Activated naive CD8-positive, alpha-beta T cell treated with anti-CD3 and anti-CD28 coated beads, Interleukin-2, amount 10 ng/mL, durations not matched to agents 7 days and 5 days (primary cell): ENCODE measurements at places on chromosomes 16 and 17. TPM values are rescaled to one million over a fixed set of nuclear protein-coding genes. Genes with fewer than 3 reads are reported as not detected.

- DNase-seq = no peak
Observed at GRCh38 chr17:1779571-1780131, 17.8 kb downstream of the SERPINF1 start.

GRCh38 chr16:15403392-15403995 lies 7.9 kb downstream of the MPV17L start:
- no peak for DNase-seq

- DNase-seq = no peak
Observed at GRCh38 chr17:33137426-33137825, 145.8 kb downstream of the SPACA3 start.

DNA sequence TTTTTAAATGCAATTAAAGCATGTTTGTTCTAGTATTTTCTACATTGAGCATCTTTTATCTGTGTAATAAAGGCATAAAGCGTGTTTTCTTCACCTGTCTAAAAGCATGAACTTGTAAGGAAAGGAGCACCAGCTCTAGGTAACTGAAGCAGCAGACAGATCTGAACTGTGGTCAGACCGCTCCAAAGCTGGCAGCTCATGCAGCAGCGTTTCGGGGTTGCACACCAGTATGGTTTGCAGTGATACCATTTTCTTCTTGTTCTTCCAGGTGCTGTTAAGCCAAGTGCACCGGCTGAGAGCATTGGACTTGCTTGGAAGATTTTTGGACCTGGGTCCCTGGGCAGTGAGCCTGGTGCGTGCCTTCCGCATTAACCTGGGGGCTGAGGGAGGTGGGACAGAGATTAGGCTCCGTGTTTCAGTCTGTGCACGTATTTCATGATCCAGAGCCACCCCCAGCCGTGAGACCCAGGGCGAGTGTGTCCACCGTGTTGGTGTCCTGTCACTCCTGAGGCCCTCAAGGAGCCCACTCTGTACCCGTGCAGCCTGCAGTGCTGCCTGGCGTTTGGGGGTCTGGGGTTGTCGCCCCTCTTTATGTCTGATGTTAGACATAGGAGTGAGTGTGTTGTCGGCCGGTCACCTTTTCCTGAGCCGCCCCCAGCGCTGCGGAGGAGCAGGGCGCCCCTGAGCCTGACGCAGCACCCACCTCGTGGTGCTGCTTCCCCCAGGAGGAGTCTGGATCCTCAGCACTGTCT lies 136.3 kb upstream of the CHMP6 start:
- DNase-seq = no peak

DNA sequence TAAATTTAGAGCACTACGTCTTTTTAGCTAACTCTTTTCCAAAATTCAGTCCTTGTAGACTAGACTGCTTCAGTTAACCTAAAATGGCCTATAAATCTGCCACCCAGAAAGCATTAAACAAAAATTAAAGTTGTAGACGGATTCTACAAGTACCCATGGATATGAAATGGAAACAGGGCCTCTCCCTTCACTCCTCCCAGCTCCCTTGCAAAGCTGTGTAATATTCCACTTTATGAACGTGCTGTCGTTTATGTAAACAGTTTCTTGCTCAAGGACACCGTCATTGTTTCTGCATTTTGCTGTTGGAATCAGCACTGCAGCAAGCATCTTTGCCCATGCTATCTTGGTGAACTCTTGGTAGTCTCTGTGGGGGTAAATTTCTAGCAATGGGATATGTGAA lies 5.1 kb downstream of the MED9 start:
- no peak for DNase-seq

GRCh38 chr17:55005520-55005919 lies 37.0 kb downstream of the STXBP4 start:
- no peak for DNase-seq

CDR2L gene
- total RNA-seq = 0.14 TPM

- no peak for DNase-seq
Observed at GRCh38 chr16:82846806-82847205, 220.0 kb downstream of the CDH13 start.

- DNase-seq = no peak
Observed at GRCh38 chr17:76079956-76080767, 1.2 kb downstream of the ZACN start.

PRR11 gene
- 54.0 TPM for total RNA-seq

CD300LB gene
- total RNA-seq = not detected

DNA sequence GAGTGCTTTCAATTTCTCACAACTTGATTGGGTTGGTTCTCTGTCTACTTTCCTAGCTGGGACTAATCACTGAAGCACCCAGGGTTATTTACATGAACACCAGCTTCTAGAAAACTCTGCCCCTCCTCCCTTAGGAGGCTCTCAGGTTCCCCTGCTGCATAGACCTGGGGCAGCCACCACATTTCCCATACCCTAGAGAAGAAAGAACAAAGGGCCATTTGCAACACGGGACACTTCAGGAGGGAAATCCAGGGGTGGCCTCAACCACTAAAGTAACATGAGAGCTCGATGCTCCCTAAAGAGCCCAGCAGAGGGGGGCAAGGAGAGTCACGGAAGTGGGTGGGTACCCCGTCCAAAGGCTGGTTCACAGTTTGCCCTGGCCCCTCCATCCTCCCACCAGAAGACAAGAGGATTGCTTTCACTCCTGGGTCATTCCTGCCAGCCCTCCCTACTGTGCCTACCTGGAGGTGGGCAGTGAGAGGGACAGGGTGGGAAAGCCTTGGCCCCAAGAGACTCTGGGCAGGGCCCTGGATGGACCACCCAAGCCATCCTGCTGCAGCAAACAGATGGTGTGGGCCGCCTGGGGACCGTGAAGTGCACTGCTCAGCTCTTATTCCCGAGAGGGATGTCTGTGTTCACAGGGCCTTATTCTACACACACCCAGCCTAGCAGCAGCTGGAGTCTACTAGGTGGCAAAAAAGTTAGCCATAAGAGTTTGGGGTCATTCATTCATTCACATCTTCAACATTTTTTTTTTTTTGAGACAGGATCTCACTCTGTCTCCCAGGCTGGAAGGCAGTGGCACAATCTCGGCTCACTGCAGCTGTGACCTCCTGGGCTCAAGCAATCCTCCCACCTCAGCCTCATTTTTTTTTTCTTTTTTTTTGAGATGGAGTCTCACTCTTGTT lies 392.1 kb downstream of the SOX9 start:
- DNase-seq = no peak

HBZ gene
- total RNA-seq = not detected

VASN gene
- 0.20 TPM for total RNA-seq

CX3CL1 gene
- total RNA-seq = not detected

DNA sequence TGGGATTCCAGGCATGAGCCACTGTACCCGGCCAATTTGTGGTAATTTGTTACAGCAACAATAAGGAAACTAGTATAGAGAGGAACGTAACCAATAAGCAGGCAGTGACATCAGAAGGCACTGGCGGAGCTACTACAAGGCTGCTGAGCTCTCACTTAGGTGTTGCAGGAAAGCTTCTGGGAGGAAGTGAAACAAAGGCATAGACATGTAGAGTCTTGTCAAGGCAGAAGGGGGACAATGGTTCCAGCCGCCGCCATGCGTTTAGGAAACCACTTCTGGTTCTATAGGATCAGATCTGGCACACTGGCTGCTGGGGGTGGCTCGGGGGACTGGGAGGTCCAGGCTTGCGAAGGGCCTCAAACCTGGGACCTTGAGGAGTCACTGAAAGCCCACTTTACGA lies 9.4 kb upstream of the CPSF4L start:
- DNase-seq = no peak

OR1E1 gene
- not detected for total RNA-seq

CRISPLD2 gene
- total RNA-seq = 0.31 TPM

GRCh38 chr16:14489460-14489859 lies 140.6 kb downstream of the PARN start:
- DNase-seq = no peak

SALL1 gene
- not detected for total RNA-seq

DNA sequence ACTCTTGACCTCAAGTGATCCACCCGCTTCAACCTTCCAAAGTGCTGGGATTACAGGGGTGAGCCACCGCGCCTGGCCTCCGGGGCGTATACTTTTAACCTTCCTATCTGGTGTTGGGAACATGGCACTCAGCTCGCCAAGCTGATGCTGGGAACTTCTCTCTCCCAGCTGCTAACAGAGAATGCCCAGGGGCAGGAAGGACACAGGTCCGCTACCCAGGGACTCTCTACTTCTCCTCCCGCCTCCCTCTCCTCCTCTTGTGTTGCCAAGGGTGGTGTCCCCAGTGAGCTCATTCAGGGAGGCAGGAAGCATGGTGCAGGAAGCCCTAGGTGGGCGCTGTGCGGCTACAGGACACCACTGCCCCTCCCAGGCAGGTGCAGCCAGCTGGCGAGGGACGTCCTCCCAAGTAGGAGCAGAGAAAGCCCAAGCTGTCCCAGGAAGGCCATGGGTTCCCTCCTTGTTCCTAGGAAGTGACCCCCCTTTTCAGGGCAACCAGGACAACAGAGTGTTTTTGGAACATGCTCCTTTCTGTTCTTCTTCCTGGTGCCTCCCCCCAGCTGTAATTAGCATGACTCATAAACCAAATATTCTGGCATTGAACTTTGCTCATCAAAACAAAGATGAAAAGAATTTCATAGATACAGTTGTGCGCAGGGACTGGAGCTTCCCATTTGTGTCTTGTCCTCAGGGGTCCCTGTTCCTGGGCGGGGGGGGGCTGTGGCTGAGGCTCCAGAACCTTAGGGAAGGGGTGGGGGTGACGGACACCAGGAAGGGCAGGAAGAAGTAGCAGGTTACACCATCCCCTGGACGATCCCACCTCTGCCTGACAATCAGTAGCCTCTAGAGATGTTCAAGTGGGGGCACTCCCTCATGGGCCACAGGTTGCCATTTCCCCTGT lies 2.7 kb downstream of the C1QTNF1 start:
- DNase-seq = no peak

GRCh38 chr17:47184681-47185080 lies 4.4 kb downstream of the CDC27 start:
- no peak for DNase-seq

- no peak for DNase-seq
Observed at GRCh38 chr16:50519001-50519400, 29.2 kb upstream of the NKD1 start.

DNA sequence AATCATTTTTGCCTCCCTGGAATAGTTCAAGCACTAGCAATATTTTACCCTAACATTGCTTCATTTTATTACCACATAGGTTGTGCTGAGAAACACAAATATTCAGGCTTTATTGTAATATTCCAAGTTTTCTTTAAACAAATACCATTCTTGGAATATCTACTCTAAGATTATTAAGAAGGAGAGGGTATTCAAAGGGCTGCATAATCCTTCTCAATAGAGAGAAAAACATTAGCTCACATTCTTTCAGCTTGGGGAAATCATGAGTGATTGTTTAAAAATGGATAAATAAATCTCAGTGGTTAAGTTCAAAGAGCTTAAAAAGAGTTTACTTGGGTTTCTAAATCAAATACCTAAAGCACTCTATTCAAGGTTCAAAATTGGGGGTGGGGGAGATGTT lies 111.9 kb upstream of the CORO6 start:
- DNase-seq = no peak

- DNase-seq = no peak
Observed at GRCh38 chr17:77308861-77309726, 168.3 kb downstream of the SEC14L1 start.

- DNase-seq = no peak
Observed at GRCh38 chr17:50480854-50481490, 2.3 kb downstream of the RSAD1 start.

JPT2 gene
- 45.1 TPM for total RNA-seq

GP1BA gene
- not detected for total RNA-seq

GRCh38 chr16:28288114-28288513 lies 4.2 kb upstream of the SBK1 start:
- DNase-seq = no peak

- peak; percentile 96 for DNase-seq
Observed at GRCh38 chr17:19377602-19378415, 489 bp upstream of the MAPK7 start.

- no peak for DNase-seq
Observed at GRCh38 chr16:28011971-28012445, 51.5 kb downstream of the GSG1L start.

DNA sequence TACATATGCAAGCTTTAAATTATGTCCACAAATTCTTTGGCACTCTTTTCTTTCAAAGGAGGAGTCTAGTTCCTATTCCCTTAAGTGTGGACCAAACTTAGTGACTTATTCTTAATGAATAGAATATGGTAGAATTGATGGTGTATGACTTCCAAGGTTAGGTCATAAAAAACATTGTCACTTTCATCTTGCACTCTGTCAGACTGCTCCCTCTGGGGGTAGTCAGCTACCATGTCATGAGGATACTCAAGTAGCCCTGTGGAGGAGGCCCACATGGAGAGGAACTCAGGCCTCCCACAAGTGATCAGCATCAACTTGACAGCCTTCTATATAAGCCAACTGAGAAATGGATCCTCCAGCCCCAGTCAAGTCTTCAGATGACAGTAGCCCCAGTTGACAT lies 58.0 kb upstream of the SCNN1B start:
- DNase-seq = no peak

- no peak for DNase-seq
Observed at GRCh38 chr17:40345161-40345993, 19.2 kb downstream of the GJD3 start.

FBXW10B gene
- not detected for total RNA-seq

DNA sequence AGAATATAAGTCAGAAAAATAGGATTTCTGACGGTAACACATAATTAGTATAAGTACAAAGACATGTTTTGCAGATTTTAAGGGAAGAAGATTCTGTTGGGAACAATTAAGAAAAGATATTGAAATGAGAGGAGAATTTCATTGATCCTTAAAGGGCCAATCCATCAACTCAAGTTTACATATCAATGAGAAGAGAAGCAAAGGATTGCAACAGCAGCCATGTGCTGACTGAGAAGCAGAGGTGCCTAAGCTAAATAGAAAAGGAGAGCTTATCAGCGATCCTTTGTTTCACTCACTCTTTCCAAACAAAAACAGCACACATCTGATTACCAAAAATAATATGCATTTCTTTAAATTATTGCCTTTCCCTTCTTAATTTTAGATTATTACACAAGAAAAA lies 94.6 kb downstream of the ITFG1 start:
- DNase-seq = no peak

- DNase-seq = no peak
Observed at GRCh38 chr17:67440277-67441051, 63.4 kb downstream of the PITPNC1 start.

DNA sequence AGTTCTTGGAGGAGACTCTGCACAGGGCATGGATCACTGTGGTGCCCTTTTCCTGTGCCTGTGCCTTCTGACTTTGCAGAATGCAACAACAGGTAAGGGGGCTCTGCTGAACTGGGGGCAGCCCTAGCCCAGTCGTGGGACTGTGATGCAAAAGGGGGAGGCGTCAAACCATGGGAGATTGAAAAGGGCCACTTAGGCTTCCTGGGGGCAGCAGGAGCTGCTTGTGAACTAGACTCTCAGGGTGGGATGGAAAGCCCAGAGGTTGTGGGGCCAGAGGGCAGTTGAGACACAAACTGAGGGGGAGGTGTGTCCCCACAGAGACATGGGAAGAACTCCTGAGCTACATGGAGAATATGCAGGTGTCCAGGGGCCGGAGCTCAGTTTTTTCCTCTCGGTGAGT lies 19.6 kb downstream of the ADGRG5 start:
- DNase-seq = no peak

DNA sequence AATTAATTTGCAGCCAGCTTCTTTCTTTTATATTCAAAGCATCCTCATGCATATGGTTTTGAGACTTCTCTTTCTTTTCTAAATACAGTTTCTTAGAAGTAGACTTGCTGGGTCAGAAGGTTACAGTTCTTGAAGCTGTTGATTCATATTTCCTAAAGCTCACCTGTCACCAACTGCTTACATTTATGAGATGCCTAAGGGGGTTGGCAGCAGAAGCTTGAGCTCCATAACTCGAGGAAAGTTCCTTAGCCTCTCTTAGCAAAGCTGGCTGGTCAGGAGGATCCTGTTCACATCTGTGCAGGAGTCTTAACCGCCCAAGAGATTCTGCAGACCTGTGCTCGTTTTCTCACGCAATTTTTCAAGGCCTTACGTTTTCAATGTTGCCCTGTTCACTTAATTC lies 218.8 kb downstream of the SNX29 start:
- DNase-seq = no peak

SAT2 gene
- 40.0 TPM for total RNA-seq
